ENCODE measurements at places on chromosomes 5 and 9.
A peak's percentile ranks its signal among the peaks of the same experiment; 100 is the strongest.

DNA sequence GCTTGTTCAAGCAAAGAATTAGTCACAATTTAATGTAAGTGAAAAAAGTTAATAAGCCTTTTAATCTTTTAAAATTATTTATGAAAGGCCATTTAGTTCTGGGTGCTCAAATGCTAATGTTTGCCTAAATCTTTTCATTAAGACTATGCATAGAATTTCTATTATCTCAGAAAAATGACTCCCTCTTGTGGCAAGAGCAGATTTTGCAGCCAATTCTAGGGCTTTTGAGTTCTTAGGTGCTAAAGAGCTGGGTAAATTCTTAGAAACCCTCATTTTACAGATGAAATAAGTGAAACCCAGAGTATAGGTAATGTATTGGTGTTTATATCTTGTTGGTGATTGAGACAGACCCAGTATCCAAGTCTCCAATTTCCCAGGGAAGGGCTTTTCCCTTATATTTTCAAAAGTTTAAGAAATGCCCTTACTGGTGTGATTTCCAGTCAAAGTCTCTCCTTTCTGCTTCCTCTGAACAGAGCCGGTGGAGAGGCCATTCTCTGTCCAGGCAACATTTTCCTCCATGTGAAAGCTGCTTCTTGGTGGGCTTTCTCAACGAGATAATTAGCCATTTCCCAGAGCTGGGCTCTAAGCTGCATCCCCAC, 24.1 kb upstream of the PCSK5 start:
- DNase-seq: peak; percentile 26

DNA sequence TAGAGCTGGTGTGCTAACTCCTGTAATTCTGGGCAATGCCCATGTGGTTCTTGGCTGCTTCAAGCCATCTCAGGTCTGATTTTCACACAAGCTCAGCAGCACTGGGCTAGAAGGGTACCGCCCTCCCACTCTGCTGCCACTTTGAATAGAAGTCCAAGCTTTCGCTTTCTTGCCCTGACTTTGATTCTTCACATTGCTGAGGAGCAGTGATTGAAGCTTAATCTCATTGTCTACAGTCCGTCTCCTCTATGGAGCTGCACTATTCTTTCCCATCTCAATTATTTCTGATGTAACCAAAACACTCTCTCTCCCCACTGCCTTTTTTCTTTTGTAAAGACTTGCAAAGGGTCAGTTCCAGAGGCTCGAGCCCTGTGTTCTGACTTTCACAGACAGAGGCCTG, 12.9 kb upstream of the RNF183 start:
- no peak for DNase-seq

- no peak for DNase-seq
Observed at GRCh38 chr5:27171761-27172261, 133.4 kb upstream of the CDH9 start.

GRCh38 chr9:26604076-26604662, 288.4 kb downstream of the CAAP1 start:
- DNase-seq: no peak

DNA sequence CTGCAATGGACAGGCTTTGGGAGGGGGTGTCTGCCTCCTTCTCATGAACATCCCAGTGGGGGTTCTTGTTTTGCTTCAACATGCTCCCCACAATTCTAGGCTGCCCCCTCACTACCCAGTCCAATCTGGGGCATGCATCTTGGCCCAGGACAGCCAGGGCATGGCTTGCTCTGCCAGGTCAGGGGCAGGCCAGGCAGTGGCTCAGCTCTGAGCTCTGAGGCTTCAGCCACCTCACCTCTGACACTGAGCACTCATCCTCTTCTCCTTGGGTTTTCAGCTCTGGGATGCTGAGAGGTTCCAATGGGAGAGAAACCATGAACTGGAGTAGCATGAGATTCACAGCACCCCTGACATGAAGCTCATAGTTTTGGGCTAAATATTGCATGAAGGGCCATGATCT, 11.8 kb downstream of the SLC25A48 start:
- no peak for DNase-seq

GRCh38 chr5:53871050-53871449, 310.6 kb downstream of the NDUFS4 start:
- DNase-seq: no peak

GRCh38 chr5:2936413-2936812, 184.9 kb upstream of the IRX2 start:
- DNase-seq: no peak

GRCh38 chr9:96217294-96217707, 84.7 kb downstream of the HSD17B3 start:
- no peak for DNase-seq

DNA sequence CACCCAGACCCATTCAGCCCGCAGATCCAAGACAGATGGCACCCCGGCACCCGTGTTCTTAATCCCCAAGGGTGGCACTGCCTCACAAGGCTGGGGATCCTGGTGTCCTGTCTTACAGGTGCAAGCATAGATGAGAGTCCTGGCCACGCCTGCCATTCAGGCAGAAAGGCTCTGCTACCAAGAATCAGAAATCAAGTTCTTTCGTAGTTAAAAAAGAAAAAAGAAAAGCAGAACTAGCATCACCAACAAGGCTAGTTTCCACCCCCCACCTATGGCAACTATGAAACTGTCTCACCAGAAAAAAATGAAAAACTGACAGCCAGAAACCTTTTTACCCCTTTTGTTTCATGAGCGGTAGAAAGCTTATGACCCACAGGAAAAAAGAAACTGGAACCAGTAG, 170.4 kb downstream of the SYK start:
- no peak for DNase-seq

GRCh38 chr9:136185066-136185465, 19.9 kb downstream of the LHX3 start:
- DNase-seq: no peak

GRCh38 chr5:145855763-145856267, 17.0 kb downstream of the GRXCR2 start:
- DNase-seq: no peak

DNA sequence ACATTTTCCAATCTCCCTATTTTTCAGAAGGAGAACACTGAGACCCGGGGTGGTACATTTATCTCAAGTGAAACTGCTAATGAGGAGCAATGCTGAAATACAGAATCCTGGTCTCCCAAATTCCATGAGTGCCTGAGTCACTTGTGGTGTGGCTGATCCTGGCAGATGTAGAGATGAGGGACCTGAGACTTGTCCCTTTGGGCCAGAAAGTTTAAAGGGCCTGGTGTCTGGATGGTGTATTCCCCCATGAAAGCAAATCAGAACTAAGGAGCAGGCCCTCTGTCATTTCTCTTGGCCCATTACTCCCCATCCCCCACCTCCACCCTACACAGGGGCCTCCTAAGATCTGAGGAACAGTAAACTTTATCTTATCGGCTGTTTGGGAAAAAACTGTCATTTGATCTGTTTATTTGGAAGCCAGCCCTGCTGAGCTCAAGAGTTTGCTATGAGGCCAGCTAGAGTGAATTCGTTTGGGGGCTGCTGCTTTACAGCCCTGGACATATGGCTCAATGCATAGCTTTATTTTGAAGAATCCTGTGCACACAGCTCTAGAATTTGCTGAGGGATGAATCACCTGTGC, 140.3 kb downstream of the LHFPL2 start:
- DNase-seq: no peak

GRCh38 chr5:173932695-173933139, 44.6 kb downstream of the CPEB4 start:
- no peak for DNase-seq

GRCh38 chr5:58108511-58108910, 351.4 kb downstream of the PLK2 start:
- DNase-seq: no peak

GRCh38 chr9:106758911-106759310, 104.1 kb upstream of the ZNF462 start:
- DNase-seq: no peak

GRCh38 chr5:177600508-177601018, 631 bp downstream of the B4GALT7 start:
- DNase-seq: no peak

GRCh38 chr9:130296783-130297055, 31.2 kb downstream of the HMCN2 start:
- no peak for DNase-seq

DNA sequence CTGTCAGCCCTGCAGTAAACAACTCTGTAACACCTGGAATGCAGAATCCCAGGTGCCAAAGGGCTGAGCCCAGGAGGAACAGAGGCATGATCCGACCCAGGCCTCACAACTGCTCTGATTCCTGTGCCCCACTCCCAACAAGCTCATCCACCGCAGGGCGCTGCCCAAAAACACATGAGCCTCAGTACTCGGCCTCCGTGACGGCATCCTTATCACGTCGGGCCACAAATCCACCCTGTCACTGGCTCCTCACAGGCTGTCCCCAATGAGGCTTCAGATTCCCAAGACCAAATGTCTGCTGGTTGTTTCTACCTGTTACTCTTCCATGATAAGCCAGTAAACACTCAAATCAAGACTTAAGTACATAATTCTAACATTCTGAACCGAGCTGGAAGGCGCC, 15.2 kb downstream of the QSOX2 start:
- no peak for DNase-seq

DNA sequence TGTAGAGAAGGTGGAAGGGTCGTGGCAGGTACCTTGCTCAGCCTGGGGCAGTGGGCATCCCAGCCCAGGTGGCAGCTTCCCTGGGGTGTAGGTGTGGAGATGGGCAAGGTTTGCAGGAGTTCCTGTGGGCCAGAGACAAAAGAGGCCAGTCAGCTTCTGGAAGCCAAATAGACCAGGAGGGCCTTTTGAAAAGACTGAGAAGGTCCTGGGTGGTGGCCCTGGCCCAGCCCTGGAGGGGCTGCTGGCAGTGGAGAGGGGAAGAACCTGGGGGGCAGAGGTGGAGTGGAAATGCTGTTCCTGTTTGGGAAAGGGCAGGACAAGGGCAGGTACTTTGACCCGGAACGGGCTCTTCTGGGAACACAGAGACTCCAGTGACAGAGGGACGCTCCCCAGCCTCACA, 7.0 kb upstream of the IL3 start:
- no peak for DNase-seq

- DNase-seq: no peak
Observed at GRCh38 chr5:4880304-4880741, 259.8 kb upstream of the ADAMTS16 start.

DNA sequence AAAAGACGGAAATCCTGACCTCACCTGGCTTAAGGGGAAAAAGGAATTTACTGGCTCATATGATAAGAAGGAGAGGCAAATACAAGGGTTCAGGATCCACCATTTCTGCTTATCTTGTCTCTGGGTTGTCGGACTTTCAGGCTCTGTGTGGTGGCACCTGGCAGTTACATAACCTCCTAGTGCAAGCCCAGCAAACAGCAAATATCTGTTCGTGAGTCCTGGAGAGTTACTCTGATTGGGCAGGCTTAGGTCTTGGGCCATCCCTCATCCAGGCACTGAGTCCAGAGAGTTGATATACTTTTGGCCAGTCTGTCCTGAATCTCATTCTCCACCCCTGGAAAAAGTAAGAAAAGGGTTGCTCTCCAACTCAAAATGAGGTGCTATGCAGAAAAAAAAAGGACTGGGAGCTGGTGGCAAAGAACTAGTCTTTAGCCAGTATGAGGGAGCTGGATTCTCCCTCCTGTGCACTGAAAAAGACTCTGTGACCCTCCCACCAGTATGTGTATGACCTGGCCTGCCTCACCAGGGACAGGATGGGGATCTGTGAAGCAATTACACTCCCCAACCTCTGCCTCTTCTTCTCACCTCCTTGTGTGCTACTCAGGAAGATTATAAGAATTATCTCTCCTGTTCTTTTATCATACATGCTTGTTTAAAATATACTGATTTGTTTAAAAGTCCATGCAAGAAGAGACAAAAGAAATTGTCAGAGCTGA, 282.9 kb downstream of the ARHGAP26 start:
- DNase-seq: no peak

GRCh38 chr9:130239741-130240241, 25.8 kb upstream of the HMCN2 start:
- peak; percentile 53 for DNase-seq

- no peak for DNase-seq
Observed at GRCh38 chr9:86134361-86134760, 35.0 kb upstream of the GOLM1 start.

- DNase-seq: no peak
Observed at GRCh38 chr9:15086156-15086763, 176.0 kb upstream of the FREM1 start.

GRCh38 chr5:157828944-157829639, 29.9 kb downstream of the CLINT1 start:
- no peak for DNase-seq

GRCh38 chr5:109121225-109121624, 288.5 kb downstream of the PJA2 start:
- no peak for DNase-seq

- no peak for DNase-seq
Observed at GRCh38 chr5:150152636-150153462, 2.8 kb downstream of the PDGFRB start.

- no peak for DNase-seq
Observed at GRCh38 chr5:136686192-136686872, 321.0 kb upstream of the TRPC7 start.

- no peak for DNase-seq
Observed at GRCh38 chr5:32511776-32512374, 67.3 kb upstream of the ZFR start.

DNA sequence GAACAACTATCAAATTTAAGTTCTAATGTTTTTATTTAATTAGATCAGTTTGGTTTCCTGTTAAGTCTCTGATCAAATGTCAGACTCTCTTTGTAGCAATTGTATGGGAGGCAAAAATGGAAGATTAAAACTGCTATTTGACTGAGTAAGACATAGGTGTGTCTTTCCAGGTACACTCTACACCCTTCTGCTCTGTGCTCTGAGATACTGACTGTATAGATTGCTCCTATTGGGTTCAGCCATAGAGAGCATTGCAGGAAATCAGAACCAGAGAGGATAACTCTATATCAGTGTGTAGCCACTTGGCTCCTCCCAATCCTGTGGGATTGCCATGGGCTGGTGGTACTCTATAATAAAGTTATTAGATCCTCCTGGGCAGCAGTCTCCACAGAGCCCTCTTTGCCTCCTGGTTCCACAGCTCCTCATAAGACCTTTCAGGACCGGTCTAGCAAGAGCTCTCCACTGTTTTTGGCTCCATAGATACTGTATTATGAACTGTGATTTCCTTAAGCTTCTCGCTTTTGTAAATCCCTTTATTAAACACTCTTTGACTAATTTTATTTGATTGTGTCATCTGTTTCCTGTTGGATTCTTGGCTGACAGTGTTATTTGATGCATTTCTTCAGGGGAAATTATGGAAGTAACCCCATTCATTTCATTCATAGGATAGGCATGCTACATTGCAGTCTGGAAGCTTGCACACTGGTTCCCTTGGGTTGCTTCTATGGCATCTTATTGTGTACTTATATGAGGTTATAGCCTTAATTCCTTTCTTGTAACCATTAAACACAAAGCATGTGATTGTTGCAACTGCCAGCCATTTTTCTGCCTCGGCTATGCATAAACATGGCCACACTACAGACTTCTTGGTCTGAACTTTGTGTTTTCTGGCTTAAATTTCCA, 115.6 kb downstream of the VCAN start:
- no peak for DNase-seq

Data from activated CD4-positive, alpha-beta T cell treated with anti-CD3 and anti-CD28 coated beads, Interleukin-2, amount 50 U/mL, for 48 hours (primary cell).